Psoas muscle (tissue), 8 donors: ENCODE measurements at places on chromosomes 16 and 17. TPM values are rescaled to one million over a fixed set of nuclear protein-coding genes. Genes with fewer than 3 reads are reported as not detected.

- DNase-seq = no peak
These were observed 2335.5 kb downstream of the TP53TG3F start for GRCh38 chr16:35794896-35795295.

GRCh38 chr16:35142147-35142808 is 1682.9 kb downstream of the TP53TG3F start:
- DNase-seq = no peak

CRYBA1 gene
- not detected for total RNA-seq

DNA sequence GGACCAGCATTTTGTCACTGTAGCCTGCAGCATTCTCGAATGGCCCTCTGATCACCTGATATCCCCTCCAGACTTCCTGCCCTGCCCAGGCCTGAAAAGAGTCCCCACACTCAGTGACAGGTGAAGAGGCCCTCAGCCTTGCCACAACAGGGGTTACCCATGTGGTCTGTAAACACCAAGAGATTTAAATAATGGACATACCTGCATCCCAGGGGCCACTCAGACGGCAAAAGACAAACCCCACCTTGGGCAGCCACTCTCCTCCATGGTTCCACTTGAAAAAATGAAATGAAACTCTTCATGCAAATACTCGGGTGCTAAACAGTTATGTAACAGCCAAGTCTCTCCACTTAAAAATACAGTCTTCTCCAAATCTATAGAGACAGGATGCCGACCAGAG is 22.9 kb upstream of the PECAM1 start:
- DNase-seq = no peak

GRCh38 chr17:83198366-83199341 is 119.2 kb downstream of the METRNL start:
- peak; percentile 9 for DNase-seq

TRPV3 gene
- total RNA-seq = 0.71 TPM
